Stimulated activated CD8-positive, alpha-beta memory T cell treated with anti-CD3 and anti-CD28 coated beads, Interleukin-12 subunit alpha, Interleukin-12 subunit beta, amount 100 ng/mL, for 4 hours (primary cell): ENCODE measurements at places on chromosomes 13 and 19.

- peak; percentile 68 for DNase-seq
These were observed 885 bp downstream of the TGFB1 start for GRCh38 chr19:41352609-41353465.

DNA sequence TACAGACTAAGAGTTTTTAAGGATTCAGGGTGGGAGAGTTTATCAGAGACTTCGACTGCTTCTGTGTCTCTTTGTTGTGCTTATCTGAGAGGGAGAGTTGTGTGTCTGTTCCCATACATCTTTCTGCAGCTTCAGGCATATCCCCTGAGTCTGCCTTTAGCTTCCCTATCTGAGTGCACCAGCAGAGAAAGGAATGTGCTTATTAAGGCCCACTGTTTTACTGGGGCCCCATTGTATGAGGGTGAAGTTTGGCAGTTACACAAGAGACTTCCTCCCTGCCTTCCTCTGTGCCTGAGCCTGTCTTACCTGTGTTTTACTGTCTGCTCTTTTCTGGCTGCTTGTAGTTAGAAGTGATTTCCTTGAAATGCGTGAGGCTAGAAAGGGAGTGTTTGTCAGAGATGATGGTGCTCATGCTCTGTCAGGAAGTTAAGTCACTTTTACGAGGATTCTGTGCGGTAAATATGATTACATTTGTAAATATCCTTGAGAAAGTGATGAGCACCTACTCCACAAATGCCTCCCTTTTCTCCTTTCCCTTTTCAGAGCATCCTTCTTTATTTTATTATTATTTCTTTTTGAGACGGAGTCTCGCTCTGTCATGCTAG is 1228.9 kb upstream of the MIR17HG start:
- DNase-seq = no peak

DNA sequence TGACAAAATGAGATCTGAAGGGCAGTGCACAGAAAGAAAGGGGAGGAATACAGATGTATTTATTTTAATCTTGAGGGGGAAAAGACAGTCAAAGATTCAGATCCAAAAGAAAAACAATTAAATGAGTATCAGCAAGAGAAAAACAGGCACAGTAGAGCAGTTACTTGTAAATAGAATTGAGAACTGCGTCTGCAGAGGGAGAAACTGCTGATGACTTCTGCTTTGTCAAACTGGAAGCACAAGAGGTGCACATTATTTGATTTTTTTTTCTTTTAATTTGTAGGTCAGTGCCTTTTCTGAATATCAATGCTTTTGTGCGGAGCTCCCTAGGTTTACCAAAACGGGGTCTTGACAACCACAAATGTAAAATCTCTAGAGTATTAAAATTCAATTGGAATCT is 37.3 kb downstream of the EFNB2 start:
- DNase-seq = no peak

- DNase-seq = no peak
These were observed 3.3 kb downstream of the REX1BD start for GRCh38 chr19:18591735-18592385.

GRCh38 chr13:40812102-40812501 is 22.7 kb downstream of the SLC25A15 start:
- DNase-seq = no peak

DNA sequence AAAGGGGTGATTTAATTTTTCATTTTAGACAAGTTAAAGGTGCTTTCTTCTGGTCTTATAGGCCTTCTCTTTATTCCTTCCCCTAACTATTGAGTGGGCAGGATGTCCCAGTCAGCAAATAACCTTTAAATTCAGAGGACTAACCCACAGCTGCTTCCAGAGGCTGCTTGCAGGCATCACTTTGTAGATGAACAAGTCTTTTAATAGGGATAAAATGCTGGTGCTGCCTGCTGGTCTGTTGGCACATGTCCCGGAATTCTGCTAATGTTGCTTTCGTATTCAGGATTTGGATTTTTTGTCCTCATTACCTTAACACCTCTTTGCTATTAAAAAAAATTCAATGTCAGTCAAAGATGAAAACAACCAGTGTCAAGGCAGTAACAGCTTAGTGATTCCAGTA is 132.7 kb upstream of the KL start:
- no peak for DNase-seq

GRCh38 chr13:20178156-20178555 is 14.6 kb downstream of the GJB2 start:
- no peak for DNase-seq

DNA sequence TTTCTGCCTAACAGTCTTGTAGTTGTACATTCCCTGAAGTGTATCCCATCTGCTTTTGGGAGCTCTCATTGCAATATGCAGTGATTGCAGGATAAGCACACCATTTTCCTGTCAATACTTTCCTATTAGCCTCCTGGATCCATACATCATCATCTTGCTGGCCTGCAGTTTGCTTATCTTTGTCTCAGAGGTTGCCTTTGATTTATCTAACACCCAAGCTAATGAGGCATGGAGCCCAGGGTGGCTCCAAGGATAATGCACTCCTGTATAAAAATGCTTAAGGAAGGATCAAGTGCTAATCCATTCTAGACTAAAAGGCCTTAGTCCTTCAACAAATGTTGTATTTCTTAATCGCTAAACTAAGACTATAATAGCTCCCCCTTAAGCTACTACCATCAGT is 161.6 kb upstream of the OBI1 start:
- DNase-seq = no peak

DNA sequence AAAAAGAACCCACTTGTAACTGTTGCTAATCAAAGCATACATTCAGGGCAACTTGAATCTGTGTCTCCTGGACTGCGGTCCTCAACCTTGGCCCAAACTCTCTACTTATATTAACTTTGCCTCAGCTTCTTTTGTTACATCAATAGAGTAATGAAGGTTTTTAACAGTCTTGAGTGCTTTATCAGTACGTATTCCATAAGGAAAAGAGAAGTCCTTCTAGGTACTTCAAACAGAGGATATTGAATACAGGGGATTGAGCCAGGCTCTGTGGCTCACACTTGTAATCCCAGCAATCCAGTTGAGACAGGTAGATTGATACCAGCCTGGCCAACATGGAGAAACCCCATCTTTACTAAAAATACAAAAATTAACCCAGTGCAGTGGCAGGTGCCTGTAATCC is 1.2 kb upstream of the EPS15L1 start:
- no peak for DNase-seq

GRCh38 chr19:32427536-32427935 is 22.0 kb downstream of the DPY19L3 start:
- DNase-seq = no peak

GRCh38 chr13:73228546-73228945 is 169.7 kb downstream of the KLF5 start:
- DNase-seq = no peak
